ENCODE measurements at places on chromosomes 5 and 9.

DNA sequence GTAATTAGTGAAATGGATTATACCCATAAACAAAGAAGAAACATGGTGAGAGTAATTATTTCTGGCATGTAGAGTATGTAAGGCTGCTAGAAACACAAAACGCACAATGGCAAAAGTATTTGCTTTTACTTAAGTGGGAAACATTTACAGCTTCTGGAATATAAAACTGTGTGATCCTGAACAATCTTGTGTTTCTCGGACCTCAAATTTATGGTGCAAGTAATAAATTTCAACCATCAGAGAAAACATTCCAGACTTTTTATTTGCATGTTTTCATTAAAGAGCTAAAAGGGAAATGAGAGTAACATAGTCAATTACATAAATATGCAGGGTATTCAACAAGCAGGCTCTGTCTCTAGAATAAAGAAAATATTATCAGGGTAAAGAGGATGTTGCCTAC, 17.2 kb upstream of the PRR16 start:
- no peak for DNase-seq

GRCh38 chr5:154676508-154676907, 78.7 kb upstream of the LARP1 start:
- no peak for DNase-seq

DNA sequence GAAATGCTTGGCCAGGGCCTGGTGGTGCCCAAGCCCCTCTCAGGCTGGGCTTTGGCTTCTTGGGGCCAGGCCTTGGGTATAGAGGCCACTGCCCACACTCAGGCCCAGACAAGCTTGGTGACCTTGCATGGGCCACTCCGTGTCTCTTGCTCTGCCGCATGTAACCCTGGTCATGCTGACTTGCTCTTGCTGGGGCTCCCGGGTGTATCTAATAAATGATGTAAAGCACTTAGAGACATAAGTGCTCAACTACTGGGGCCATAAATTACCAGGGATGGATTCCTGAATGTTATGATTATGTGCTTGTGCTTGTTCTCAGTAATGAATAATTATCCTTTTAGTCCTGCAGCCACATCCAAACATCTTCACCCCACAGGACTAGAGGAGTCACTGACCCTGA, 54.0 kb downstream of the C5orf15 start:
- DNase-seq, result no peak

DNA sequence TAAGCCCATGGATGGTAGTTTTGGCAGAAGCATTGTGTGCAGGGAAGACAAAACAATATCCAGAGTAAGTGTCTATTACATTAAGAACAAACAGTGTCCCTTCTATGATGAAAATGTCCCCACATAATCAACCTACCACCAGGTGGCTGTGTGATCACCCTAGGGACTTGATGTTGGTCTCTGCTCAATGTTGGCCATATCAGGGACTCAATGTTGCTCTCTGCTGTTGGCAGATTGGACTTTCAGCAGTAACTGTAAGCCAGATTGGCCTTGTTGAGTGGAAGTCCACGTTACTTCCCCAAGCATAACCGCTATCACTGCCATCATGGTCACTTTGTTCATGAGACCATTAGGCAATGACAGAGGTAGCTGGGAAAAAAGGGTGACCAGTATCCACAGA, 52.8 kb upstream of the PRSS3 start:
- no peak for DNase-seq

GRCh38 chr9:92610470-92611420, 59.2 kb downstream of the IPPK start:
- no peak for DNase-seq

- peak; percentile 82 for DNase-seq
Observed at GRCh38 chr9:27499451-27499850, 24.6 kb upstream of the IFNK start.

- DNase-seq, result peak; percentile 92
Observed at GRCh38 chr5:13664377-13664776, 280.1 kb downstream of the DNAH5 start.

DNA sequence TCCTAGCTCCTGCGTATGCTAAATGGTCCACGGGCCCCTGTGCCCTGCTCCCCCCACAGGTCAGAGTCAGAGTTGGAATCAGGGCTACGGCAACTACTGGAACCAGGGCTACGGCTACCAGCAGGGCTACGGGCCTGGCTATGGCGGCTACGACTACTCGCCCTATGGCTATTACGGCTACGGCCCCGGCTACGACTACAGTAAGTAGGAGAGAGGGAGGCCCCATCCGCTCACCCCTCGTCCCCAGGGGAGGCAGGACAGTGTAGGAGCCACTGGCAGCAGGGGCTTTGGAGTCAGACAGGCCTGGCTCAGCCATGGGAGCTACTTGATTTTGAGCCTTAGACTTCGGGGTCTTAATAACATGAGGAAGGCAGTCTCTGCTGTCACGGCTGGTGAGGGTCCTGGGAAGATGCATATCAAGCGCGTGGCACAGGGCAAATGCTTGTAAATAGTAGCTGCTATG, 5.8 kb downstream of the HNRNPAB start:
- DNase-seq, result no peak

- peak; percentile 98 for DNase-seq
Observed at GRCh38 chr5:35884191-35884769, 27.6 kb downstream of the IL7R start.

- peak; percentile 84 for DNase-seq
Observed at GRCh38 chr5:83577036-83577636, 105.6 kb downstream of the VCAN start.

Data from M059J (cell line).